ENCODE measurements at places on chromosomes 7 and 10.

GRCh38 chr10:30997536-30998235, 34.0 kb downstream of the ZNF438 start:
- no peak for DNase-seq

- no peak for DNase-seq
These were observed 31.7 kb downstream of the KCND2 start for GRCh38 chr7:120304674-120305073.

GRCh38 chr7:1915956-1916600, 246.0 kb downstream of the ELFN1 start:
- DNase-seq: no peak

GRCh38 chr7:108376206-108376605, 80.0 kb downstream of the NRCAM start:
- DNase-seq: no peak

- DNase-seq: peak; percentile 28
These were observed 3.9 kb upstream of the NRF1 start for GRCh38 chr7:129607471-129608120.

DNA sequence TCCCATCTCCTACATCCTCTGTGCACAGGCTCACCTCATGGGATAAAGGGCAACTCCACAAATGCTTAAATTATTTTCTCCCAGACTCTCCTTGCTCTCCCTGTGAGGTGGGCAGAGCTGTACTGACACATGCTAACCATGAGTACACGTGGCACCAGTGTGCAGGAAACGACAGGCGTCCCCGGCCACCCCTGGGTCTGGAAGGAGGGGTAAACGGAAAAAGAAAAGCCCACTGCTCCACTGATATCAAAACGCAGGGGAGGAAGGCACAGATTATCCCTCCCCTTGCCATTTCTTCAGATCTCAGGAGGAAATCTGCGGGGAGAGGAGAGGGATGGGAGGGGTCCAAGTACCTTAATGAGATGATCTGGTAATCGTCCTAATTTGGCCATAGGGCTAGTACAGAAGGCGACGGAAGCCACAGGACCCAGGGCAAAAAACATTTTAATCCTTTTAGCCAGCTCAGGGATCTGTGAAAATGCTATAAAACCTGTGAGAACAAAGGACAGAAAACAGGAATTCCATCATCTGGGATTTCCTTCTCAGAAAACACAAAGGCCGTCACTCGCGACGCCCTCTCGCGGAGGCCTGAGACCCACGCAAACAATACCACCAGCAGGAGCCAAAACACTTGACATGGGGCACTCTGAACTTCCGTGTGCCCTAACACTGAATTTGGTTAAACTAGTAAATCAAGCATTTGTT, 17.8 kb upstream of the CH25H start:
- DNase-seq: peak; percentile 43

DNA sequence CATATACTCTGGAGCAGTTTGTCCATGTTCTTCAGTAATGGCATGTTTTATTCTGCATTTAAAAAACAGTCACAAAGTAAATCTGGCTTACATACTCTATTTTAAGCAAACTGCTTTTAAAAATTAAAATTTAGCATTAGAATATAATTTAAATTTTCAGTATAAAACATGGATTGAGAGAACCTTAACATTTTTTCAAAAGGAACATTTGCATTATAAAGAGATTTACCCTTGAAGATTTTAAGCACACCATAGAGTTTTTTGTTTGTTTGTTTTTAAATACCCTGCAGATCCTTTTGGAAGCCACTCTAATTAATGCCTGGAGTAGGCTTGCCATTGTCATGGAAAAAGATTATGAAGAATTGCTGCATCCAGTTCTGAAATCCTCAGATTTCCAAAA, 70.4 kb downstream of the ZNRF2 start:
- DNase-seq: no peak

DNA sequence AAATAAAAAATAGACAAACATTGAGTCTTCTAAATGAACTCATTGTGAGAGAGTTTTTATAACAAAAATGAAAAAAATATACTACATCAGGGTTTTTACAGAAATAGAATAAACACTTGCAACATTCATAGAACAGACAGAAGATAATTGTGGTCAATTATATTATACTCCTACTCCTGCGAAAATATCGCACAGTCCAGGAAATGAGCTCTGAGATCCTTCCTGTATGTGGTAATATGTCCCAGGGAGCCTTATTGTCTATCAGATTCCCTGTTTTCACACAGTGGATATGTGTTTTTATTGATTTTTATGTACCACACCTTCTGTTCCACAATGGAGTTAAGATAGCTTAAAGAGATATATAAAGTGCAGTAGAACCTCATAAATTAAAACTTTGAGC, 27.5 kb upstream of the RELN start:
- no peak for DNase-seq

- no peak for DNase-seq
These were observed 28.6 kb upstream of the NDST2 start for GRCh38 chr10:73840056-73840402.

GRCh38 chr10:91980319-91980718, 56.7 kb downstream of the BTAF1 start:
- DNase-seq: no peak

DNA sequence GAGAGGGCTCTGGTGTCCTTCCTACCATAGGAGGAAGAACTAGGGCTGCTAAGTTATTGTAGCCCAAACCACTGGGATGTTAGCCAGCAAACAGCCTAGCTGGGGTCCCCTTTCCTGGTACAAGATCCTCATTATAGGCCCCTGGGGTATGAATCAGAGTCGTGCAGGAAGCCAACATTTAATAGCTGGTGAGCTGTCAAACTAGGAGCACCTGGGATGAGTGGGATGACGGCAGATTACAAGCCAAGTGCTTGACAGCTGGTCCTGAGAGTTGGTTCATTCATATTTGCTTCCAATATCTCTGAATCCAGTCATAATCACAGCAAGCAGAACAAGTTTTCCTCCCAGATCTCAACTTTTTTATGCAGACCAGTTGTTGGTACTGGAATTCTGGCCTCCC, 25.1 kb upstream of the DNAJB12 start:
- DNase-seq: peak; percentile 12

DNA sequence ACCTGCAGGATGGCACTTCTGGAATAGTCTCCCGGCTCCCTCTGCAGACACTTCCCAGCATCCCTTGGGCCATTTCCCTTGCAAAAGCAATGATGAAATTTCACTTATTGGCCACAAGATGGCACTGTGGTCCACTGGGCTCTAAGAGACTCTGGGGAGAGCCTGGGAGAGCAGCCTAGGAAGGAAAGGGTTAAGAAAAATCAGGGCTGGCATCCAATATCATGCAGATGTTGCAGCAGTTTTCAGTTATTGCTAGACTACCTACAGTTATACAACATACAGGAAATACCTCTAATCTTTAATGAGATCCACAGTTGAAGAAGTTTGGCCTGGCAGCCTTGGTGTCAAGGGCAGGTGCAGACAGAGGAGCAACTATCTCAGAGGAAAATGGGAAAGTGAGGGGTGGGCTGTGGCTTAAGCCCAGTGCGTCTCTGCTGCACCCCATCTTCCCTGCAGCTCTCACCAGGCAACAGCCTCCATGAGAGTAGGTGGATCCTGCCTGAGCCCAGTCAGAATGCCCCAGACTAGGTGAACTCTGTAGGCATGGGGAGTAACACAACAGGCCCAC, 100.2 kb upstream of the PRSS58 start:
- peak; percentile 80 for DNase-seq

DNA sequence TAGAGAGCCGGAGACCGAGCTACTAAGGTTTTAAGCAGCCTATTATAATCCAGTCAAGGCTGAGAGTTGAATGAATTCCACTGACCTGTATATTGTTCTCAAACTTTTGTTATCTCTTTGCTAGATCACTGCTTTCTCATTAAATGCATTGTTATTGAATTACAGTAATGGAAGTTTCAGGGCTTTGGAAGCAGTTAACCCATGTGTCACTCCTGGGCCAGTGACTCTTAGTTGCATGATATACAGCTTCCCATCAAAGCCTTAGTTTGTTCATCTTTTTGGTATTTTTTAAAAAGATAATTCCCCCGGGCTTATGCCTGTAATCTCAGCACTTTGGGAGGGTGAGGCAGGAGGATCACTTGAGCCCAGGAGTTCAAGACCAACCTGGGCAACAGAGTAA, 55.4 kb upstream of the KIAA1217 start:
- DNase-seq: no peak

DNA sequence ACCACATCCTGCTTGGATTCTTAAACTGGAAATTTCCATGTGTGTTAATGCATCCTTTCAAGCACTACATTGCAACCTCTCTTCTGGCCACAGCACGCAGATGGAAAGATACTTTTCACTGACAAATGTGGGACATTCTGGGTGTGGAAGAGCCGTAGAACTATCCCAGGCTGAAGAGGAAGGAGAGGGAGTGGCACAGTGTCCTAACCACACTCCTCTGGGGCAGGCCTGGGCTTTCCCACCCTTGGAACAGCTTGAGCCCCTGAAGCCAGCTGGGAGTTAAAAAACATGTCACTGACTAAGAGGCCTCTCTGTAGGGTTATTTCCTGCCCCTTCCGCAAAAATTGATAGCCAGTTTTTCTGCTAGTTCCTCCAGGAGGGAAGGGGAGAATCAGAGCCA, 34.0 kb upstream of the DNMBP start:
- no peak for DNase-seq

GRCh38 chr10:102065561-102066398, 631 bp downstream of the HPS6 start:
- peak; percentile 72 for DNase-seq

DNA sequence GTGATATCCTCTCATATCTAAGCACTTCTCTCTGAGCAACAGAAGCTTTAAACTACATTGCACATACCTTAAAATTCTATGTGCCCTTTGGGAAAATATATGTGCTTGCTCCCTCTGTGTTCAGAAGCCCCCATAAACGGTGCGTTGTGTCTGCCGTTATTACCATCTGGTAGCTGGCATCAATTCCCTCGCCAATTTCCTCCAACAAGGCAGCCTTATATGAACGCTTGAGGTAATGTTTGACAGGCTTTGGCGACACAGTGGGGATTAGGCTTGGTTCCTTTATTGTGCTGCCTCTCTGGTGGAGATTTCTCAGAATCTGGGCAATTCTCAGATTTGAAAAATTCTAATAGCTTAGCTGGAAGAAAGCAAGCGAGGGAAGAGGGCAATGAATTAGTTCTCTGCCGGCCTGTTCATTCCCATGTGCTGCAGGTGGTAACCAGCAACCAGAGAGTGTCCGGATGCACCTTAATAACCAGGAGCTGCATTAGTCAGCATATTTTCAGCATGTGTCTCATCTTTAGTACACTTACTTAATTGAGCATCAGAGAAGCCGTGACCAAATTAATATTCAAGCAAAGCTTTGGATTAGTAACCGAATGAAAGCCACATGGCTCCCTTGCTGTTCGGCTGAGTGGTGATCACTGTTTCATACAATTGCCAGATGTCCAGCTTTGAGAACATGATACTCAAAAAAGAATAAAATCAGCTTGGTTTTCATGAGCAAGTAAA, 7.3 kb upstream of the PPP1R17 start:
- DNase-seq: no peak

GRCh38 chr7:22601812-22602565, 102.0 kb upstream of the STEAP1B start:
- peak; percentile 7 for DNase-seq

DNA sequence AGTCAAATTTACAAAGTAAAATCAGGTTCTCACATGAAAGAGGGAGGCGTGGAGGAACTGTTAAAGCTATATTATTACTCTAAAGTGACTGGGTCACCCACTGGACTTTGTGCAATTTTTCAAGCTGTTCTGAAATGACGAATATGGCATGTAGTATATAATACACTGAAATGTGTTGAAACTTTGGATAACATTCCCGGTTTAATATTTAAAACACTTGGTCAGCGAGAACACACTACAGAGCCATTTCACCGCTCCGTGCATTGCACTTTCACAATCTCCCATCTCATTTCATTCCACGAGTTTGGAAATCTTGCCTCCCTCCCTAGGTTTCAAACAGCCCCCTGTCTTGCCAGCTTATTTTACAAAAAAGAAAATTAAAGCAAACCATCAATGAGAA, 337.9 kb downstream of the WDR11 start:
- DNase-seq: no peak

DNA sequence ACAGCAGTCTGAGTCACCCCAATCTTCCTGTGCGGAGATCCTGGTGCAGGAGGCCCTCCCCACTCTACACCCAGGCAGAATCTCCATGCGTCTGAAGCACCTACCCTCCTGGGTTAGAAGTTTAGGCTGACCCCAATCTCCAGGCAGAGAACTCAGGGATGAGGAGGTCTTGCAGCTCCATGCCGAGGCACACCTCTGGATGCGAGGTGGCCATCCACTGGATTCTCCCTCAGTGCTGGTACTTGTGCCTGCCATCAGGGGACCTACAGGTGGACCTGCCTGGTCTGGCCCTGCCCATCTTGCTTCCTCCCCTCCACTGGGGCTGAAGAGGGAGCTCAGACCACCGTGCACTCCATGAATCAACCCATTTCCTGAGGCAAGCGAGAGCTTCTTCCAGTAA, 28.8 kb upstream of the AMPH start:
- DNase-seq: no peak

DNA sequence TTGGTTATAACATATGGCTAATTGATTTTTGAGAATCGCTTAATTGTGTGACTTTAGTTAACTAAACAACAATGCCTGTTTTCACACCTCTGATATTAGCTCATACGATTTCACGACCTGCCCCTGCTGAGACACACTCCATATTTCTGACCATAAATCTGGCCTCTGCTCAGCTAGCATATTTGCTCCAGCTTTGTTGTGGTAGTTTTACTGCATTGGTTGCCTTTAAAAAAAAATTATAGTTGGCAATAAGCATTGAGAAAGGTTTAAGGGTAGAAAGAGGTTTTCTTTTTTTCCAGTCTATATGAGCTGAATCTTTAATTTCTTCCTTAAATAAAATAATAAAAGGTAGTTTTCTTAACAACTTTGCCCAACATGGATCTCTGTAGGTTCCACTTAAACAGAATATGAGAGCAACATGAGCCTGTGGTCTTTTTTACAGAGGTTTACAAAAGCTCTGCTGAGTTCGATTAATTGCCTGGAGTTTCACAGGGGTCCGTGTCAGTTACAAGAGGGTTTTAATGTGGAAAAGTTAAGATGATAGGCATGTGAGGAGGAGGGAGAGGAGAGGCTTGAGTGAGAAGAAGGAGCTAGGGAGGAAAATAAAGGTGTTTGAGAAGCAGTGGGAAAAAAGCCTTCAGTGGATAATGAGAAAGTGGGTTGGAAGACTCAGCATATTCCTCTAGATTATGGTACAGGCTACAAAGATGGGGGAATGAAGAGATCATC, 318.2 kb downstream of the CXCL12 start:
- no peak for DNase-seq

GRCh38 chr10:51488766-51489408, 210.5 kb downstream of the CSTF2T start:
- DNase-seq: no peak

DNA sequence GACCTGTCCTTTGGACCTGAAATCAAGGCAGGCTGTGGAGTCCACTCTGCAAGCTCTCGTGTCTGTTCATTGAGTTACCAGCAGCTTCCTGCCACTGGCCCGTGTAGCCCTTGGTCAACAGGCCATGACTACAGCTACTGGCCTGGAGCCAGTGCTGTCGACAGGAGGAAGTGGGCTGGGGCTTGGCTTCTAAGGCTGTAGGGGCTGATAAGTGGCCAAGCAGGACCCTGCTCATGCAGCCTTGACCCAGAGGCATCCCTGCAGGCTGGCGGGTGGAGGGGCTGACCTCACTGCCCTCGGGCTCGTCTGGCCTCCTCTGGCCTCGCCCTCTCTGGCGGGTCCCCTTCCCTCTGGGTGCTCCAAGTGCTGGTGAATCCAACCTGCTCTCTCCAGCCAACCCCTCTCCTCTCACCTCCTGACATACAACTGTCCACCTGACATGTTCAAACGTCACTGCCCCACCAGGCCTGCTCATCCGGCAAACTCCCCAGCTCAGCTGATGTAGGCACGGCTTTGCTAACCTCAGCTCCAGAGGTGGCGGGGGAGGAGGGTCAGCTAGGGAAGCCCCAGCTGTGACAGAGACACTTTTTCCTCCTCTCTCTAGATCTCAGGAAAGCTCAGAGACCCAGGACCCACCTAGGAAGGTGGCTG, 188.6 kb upstream of the LYZL2 start:
- peak; percentile 48 for DNase-seq
